NCI-H1436 treated with DMSO at 0.1 percent for 48 hours (cell line): ENCODE measurements at places on chromosomes 13 and 19.

- DNase-seq: no peak
Observed at GRCh38 chr19:40139533-40140287, 49.0 kb upstream of the ZNF780A start.

- DNase-seq: no peak
Observed at GRCh38 chr19:13016628-13017305, 21.5 kb downstream of the NFIX start.

DNA sequence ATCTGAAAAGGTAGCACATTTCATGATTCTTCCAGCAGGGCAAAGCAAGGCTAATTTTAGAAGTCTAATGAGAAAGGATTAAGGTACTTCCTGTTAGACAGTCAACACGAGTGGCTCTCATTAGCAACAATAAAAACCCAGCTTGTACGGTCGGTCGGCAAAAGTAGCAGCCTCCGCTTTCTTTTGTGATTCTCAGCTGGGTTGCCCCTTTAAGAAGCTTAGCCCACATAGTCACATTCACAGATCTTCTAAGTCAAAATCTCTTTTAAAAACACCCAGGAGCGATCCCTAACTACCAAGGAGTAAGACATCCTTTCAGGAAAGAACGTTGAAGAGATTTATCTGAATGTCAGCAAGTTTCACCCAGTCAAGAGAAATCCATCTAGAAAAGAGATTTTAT lies 684.8 kb downstream of the DIAPH3 start:
- DNase-seq: peak; percentile 2

DNA sequence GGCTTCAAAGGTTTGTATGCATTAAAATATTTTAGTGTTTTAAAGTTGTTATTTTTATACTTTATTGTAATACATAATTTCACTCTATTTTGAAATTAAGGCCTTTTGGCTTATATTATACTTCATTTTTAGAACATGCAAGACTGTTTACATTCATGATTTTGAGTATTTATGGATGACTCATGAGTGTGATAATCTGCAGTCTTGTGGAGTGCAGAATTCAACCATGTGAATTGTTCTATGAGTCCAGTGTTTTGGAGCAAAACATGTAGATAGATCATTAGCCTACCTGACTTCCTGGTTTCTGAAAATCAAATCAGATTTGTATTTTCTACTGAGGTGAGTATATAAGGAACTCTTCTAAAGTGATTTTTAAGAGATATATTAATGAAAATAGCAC lies 241.8 kb downstream of the PCCA start:
- DNase-seq: no peak

- DNase-seq: no peak
Observed at GRCh38 chr13:19622193-19622592, 11.3 kb upstream of the MPHOSPH8 start.

DNA sequence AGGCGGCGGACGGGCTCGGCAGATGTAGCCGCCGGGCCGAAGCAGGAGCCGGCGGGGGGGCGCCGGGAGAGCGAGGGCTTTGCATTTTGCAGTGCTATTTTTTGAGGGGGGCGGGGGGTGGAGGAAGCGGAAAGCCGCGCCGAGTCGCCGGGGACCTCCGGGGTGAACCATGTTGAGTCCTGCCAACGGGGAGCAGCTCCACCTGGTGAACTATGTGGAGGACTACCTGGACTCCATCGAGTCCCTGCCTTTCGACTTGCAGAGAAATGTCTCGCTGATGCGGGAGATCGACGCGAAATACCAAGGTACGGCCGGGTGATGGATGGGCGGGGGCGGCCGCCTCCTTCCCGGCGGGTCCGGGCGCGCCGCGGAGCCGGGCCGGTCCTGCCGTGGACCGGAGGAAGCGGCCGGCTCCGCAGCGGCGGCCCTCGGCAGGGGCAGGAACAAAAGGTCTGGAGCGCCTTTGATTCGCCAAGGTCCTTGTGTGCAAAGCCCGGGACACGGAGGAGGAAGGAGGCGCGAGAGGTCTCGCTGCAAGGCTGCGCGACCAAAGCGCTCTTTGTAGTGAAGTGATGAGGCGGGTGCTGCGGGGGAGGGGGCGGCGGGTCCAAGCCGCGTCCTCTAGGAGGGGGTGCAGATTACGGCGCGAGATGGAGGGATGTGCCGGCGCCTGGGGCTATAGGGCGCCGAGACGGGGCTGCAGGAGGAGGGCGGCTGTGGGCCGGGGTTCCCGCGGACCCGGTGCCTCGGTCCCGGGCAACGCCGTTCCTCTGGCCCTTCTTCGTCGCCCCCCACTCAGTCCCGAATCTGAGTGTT lies 689 bp downstream of the ING1 start:
- DNase-seq: no peak

- DNase-seq: no peak
Observed at GRCh38 chr19:46917002-46917401, 56.2 kb downstream of the ARHGAP35 start.

GRCh38 chr13:40348096-40348679 lies 318.3 kb downstream of the FOXO1 start:
- DNase-seq: no peak

DNA sequence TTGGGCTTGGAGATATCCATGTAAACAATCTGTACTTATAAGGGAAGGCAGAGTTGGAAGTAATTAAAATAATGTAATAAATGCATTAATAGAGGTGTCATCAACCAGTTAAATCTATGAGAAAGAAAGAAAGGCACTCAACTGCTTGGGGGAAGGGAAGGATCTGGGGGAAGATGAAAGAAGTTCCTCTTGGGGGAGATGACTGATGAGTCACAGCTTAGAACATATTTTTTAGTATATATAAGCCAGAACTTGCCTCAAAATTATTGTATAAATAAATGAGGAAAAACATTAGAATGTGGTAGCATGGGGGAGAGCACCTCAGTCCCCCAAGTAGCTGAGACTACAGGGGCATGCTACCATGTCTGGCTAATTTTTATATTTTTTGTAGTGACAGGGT lies 205.8 kb downstream of the GGACT start:
- DNase-seq: no peak

DNA sequence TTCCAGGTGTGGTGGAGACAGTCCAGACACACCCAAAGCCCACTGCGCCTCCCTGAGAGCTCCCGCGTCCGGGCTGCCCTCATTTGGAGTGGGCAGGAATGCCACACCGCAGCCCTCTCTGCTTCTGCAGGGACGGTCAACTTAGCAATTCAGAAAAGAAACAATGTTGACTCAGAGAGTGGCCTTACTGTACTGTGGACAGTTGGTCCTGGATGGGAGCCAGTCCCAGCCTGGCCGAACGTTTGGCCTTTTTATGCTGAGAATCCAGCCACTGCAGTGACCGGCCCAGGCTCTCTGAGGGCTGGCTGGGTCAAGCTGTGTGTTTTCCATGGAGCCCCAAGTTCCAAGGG lies 7.2 kb downstream of the GAS6 start:
- no peak for DNase-seq

GRCh38 chr19:2815191-2815614 lies 4.5 kb upstream of the ZNF554 start:
- DNase-seq: no peak

GRCh38 chr19:45460807-45461347 lies 6.9 kb upstream of the FOSB start:
- DNase-seq: no peak

- DNase-seq: no peak
Observed at GRCh38 chr13:32175307-32175706, 139.9 kb downstream of the ZAR1L start.

DNA sequence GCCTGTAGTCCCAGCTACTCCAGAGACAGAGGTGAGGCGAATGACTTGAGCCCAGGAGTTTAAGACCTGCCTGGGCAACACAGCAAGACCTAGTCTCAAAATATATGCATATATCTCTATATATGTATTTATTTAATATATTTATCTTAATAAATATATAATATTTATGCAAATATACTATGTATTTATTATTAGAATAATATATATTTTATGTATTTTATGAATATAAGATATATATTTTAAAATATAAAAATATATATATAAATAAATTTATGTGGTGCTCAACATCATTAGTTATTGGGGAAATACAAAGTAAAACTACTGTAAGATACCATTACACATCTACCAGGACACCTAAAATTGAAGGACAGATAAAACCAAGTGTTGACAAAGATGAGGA lies 58.1 kb upstream of the IPO5 start:
- DNase-seq: no peak

GRCh38 chr13:94195715-94196114 lies 283.8 kb downstream of the DCT start:
- no peak for DNase-seq

DNA sequence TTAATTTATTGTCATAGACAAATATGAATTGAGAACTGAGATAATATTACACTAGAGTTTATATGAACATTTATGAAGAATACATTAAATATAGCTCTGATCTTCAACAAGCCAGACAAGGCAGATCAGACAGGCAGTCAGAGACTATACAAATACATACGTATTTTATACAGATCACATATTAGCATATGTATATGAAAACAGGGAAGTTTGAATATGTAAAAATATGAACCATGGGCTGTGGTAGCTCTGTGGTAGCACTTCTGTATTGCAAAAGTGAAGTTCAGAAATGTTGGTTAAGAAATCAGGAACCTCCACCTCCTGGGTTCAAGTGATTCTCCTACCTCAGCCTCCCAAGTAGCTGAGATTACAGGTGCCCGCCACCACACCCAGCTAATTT lies 20.7 kb downstream of the GPR180 start:
- no peak for DNase-seq

GRCh38 chr13:48731957-48732569 lies 78.3 kb downstream of the CYSLTR2 start:
- DNase-seq: no peak

- no peak for DNase-seq
Observed at GRCh38 chr13:97282705-97283104, 60.6 kb downstream of the MBNL2 start.

- DNase-seq: no peak
Observed at GRCh38 chr19:12995596-12996405, 526 bp downstream of the NFIX start.

DNA sequence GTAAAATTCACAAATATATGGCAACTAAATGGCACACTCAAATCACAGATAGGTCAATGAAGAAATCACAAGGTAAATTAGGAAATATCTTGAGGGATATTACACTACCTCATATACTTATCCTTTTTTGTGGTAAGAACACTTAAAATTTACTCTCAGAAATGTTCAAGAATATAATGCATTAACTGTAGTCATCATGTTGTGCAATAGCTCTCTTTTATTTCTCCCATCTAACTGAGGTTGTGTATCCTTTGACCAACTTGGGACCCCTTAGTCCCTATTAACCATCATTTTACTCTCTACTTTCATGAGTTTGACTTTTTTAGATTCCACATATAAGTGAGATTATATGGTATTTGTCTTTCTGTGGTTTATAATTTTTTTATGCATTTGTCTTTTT lies 52.6 kb downstream of the WTIP start:
- DNase-seq: no peak

- no peak for DNase-seq
Observed at GRCh38 chr19:52941941-52942385, 18.7 kb upstream of the ZNF888 start.

DNA sequence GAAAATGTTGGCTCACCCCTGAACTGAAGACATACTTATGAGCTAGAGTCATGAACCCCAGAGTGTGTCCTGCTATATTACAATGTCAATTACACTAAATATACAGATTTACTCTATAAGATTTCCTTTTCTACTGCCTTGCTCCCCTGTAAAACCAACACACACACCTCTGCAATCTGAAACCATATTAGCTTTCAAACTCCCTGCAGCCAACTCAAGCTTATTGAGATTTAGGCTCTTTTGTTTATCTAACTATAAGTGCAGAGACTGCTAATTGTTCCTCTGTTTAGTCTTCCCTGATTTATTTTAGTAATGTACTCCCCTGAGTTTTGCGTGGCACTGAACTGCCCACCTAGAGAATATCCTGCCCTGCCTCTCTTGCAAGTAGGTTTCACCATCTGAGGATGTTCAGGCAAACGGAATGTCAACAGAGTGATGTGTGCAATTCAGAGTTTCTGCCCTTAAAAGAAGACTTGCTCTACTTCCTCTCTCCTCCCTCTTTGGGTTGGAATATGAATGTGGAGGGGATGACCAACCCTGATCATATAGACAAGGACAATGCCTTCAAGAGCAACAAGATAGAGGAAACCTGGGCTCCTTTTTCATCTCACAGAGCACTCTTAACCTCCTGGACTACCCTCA lies 22.3 kb downstream of the FAM216B start:
- DNase-seq: no peak

GRCh38 chr19:48676887-48677286 lies 4.1 kb upstream of the NTN5 start:
- no peak for DNase-seq

- DNase-seq: no peak
Observed at GRCh38 chr13:22196777-22197176, 525.9 kb downstream of the FGF9 start.

- no peak for DNase-seq
Observed at GRCh38 chr19:19276386-19276785, 3.3 kb upstream of the TM6SF2 start.

- DNase-seq: no peak
Observed at GRCh38 chr19:13729859-13730258, 34.5 kb upstream of the MRI1 start.

- DNase-seq: no peak
Observed at GRCh38 chr19:47151627-47152026, 21.0 kb downstream of the SAE1 start.

DNA sequence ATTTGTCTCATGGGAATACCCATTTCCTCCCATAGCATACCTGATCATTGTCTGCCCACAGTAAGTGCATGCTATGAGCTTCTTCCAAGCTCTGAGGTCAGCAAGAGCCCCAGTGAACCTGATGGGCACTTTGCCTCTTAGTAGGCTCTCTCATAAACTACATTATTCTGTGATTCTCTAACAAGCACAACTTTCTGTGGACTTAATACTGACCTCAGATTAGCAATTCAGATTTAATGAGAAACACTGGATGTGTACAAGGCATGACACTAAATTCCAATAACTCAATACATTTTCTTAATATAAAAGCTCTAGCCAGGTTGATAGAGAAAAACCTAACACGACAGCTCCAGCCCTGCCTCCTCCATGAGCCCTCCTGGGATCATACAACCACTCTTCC lies 23.3 kb upstream of the STARD13 start:
- DNase-seq: no peak

- DNase-seq: peak; percentile 35
Observed at GRCh38 chr13:112931028-112931934, 37.7 kb upstream of the MCF2L start.

DNA sequence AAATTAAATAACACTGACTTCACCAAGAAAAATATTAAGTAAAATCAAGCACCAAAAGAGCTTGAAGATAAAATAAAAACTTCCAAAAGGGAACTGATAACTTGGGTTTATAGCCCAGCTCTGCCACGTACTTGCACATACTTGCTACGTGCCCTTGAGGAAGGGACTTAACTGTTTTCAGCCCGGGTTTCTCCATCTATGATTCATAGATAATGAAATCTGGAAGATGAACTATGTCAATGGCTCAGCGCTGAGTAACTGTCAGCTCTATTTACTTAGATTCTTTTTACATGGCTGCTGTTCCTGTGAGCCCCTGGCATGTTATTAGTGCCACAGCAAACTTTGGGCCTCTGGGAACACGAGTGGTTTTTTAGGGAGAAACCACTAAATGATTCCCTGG lies 9.6 kb upstream of the ZC3H13 start:
- no peak for DNase-seq
